ENCODE measurements at places on chromosomes 4 and X. TPM values are rescaled to one million over a fixed set of nuclear protein-coding genes. Genes with fewer than 3 reads are reported as not detected.
A peak's percentile ranks its signal among the peaks of the same experiment; 100 is the strongest.

Gene RASL11B
- total RNA-seq = 23.3 TPM

DNA sequence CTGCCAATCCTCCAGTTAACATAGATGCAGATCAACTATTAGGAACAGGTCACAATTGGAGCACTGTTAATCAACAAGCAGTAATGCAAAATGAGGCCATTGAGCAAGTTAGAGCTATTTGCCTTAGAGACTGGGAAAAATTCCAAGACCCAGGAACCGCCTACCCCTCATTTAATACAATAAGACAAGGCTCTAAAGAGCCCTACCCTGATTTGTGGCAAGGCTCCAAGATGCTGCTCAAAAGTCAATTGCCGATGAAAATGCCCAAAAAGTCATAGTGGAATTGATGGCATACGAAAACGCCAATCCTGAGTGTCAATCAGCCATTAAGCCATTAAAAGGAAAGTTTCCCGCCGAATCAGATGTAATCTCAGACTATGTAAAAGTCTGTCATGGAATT is 20.5 kb upstream of the TRIM61 start:
- no peaks in the 10 kb centered on the region for H3K36me3 ChIP-seq
- H3K4me3 ChIP-seq = no peak overlapping the region
- no peak overlapping the region for H3K27ac ChIP-seq
- H3K4me1 ChIP-seq = no peaks in the 10 kb centered on the region
- DNase-seq = no peak

DNA sequence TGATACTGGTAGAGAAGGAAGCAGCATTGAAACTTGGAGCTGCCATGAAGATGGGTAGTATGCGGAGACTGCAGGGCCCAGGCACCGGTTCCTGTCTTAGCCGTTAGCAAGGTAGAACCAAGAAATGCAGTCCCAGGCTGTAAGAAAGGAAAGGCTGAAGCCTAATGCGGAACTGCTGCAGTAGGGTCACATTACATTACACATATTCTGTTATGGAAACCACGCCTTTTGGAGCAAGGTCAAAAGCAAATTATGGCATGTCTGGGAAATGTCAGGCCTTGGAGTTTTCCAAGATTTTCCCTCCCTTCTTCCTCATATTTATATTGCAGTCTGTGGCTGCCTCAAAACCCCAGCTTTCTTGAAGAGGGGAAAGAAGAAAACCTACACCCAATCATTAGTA is 204.8 kb upstream of the RASGEF1B start:
- H3K27ac ChIP-seq = no peak overlapping the region
- H3K4me3 ChIP-seq = no peak overlapping the region
- H3K27me3 ChIP-seq = no peaks in the 10 kb centered on the region
- no peaks in the 10 kb centered on the region for H3K36me3 ChIP-seq
- no peak for DNase-seq
- no peaks in the 10 kb centered on the region for H3K4me1 ChIP-seq

DNA sequence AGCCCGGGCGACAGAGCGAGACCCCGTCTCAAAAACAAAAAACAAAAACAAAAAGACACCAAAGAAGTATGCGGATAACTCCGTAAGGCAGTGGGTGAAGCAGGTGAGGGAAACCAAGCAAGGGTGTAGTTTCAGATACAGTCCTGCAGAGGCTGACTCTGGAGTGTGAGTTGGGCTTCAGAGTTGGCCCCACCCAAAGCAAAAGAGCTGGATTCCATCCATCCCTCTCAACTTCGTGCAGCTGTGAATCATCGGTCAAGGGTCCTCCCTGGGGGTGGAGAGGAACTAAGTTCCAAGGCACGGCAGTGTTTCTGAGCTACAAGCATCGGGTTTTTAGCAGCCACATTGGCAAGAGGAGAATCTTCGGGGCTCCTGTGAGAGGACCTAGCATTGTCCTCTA is 43.9 kb upstream of the FAM9A start:
- H3K4me1 ChIP-seq = peaks cover 33% of the 10 kb centered on the region
- no peaks in the 10 kb centered on the region for H3K36me3 ChIP-seq
- peak overlapping the region; percentile 40 for H3K4me3 ChIP-seq
- no peaks in the 10 kb centered on the region for H3K27me3 ChIP-seq

DNA sequence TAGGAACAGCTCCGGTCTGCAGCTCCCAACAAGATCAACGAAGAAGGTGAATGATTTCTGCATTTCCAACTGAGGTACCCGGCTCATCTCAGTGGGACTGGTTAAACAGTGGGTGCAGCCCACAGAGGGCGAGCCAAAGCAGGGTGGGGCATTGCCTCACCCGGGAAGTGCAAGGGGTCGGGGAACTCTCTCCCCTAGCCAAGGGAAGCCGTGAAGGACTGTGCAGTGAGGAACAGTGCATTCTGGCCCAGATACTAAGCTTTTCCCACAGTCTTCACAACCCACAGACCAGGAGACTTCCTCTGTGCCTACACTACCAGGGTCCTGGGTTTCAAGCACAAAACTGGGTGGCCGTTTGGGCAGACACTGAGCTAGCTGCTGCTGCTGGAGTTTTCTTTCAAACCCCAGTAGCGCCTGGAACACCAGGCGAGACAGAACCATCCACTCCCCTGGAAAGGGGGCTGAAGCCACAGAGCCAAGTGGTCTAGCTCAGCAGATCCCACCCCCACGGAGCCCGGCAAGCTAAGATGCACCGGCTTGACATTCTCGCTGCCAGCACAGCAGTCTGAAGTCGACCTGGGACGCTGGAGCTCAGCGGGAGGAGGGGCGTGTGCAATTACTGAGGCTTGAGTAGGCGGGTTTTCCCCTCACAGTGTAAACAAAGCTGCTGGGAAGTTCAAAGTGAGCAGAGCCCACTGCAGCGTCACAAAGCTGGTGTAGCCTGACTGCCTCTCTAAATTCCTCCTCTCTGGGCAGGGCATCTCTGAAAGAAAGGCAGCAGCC is 84.6 kb downstream of the THOC2 start:
- H3K27me3 ChIP-seq = no peaks in the 10 kb centered on the region
- H3K36me3 ChIP-seq = no peaks in the 10 kb centered on the region
- peak; percentile 67 for DNase-seq

Measured in Caco-2 (cell line).